ENCODE measurements at places on chromosomes 16 and 17.

DNA sequence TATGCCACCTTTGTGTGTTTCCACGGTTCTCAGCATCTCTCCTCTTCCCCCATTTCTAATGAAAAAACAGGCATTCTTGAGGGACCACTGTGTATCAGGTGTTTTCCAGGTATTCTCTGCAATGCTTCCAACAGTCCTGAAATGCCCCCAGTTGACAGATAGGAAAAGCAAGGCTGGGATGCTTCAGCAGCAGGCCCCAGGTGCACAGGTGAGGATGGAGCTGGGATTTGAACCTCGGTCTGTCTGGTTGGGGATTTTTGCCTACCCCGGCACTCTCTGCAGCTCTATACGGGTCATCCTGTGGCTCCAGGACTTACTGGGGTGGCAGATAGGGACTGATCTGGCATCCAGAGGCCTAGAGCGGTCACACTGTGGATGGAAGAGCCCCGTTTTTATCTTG, 180.5 kb upstream of the GSE1 start:
- no peak for DNase-seq

- no peak for DNase-seq
Observed at GRCh38 chr16:21598701-21599121, 666 bp upstream of the METTL9 start.

- no peak for DNase-seq
Observed at GRCh38 chr17:37527249-37527851, 37.7 kb downstream of the DUSP14 start.

DNA sequence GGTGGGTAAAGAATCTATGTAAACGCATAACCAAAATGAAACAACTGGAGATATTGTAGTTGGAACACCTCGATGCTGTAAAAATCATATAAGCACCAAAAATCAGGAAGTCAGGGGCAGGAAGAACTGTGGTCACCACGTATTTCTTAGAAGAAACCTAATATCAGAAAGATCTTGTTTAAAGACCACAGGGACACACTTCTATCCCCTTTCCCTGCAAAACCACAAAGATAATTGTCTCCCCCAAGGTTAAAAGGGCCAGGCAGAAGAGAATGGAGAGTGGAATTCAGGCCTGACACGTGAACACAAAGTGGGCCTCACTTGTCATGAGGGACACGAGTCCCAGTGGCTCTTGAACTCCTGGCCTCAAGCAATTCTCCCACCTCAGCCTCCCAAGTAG, 68.1 kb downstream of the GSG1L start:
- no peak for DNase-seq

DNA sequence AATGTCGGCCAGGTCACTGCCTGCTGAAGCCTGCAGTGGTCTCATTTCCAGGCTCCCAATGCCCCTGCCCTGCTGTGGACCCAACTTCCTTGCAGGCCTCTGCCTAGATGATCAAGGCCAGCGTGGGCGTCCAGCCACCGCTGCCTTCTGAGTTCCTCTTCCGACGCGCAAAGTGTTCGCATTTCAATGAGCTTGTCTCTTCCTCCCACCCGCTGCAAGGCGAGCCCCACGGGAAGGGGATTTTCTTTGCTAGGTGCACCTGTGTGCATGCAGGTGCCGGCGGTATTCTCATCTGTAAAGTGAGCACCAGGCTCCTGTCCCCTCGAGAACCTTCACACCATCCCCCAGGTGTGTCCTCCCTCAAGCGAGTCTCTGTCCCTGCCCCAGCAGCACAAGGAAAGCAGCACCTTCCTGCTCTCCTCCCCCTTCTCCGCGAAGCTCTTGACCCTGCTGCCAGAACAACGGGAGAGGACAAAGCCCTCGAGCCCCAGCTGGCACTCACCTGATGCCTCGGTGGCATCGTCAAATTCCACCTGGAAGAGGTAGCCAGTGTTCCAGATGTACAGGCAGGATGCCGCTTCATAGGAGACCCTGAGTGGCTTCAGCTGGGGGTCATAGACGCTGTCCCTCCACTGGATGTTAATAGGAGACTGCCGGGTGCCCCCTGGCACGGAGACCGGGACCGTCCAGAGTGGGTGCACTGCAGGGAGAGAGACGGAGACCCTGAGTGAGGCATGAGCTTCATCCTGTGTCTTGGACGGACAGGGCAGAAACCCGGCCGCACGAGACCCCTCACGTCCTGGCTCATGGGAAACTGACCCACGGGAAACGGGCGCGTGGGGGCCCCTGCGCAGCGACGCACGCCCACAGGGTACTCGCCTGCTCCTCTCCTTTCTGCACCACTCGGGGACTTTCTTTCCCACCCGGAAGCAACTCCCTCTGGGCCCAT, 9.8 kb downstream of the CA5A start:
- no peak for DNase-seq

GRCh38 chr16:90016339-90016950, 2.8 kb downstream of the DBNDD1 start:
- no peak for DNase-seq

- no peak for DNase-seq
Observed at GRCh38 chr17:47884905-47885730, 10.9 kb upstream of the SP2 start.

- no peak for DNase-seq
Observed at GRCh38 chr16:85333337-85333736, 221.1 kb upstream of the CIBAR2 start.

- no peak for DNase-seq
Observed at GRCh38 chr17:32461498-32461852, 17.2 kb downstream of the PSMD11 start.

GRCh38 chr17:76078860-76079534, at the start of gene ZACN:
ZACN (plus strand) TSS chr17:76079182; CDS start chr17:76079265, 83 bp downstream.
- DNase-seq = no peak

- DNase-seq = no peak
Observed at GRCh38 chr16:75402159-75402820, 31.0 kb downstream of the CFDP1 start.

- no peak for DNase-seq
Observed at GRCh38 chr17:44024853-44025252, 10.1 kb upstream of the TMEM101 start.

DNA sequence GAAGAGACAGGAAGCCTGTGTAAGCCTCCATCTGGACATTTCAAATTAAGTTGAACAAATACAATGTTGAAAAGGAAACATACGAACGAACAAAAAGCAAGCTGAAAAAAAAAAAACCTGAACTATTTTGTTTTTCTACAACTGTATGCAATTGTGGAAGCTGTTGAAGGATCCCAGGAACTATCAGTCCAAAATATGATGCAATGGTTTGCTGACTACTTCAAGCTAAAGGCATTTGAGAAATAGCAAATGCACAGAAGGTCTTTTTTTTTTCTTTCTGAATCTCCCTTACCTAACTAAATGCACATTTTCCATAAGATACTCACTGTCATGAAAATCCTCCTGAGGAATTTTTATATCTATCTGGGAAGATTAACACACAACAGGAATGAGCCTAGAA, 40.2 kb downstream of the MAF start:
- DNase-seq = no peak

- no peak for DNase-seq
Observed at GRCh38 chr17:40034426-40035161, 19.4 kb downstream of the CSF3 start.

DNA sequence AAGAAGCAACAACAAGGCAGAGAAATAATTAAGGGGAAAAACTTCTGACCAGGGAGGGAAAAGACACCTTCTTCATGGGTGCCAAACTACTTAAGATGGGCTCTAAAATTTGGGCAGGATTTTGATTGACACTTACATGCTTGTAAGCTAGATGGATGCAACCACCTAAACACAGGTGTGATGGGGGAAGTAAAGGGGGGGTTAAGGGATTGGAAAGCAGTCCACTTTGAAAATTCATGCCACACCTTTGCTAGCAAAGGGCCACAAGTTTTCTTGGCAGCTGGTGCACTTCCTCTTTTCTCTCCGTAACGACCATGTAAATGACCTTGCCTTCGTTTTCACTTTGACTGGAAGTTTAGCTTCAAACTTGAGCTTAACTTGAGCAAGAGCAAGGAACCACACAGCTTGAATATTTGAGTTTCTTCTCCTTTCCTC, 14.3 kb upstream of the PRKAR1A start:
- peak; percentile 53 for DNase-seq

DNA sequence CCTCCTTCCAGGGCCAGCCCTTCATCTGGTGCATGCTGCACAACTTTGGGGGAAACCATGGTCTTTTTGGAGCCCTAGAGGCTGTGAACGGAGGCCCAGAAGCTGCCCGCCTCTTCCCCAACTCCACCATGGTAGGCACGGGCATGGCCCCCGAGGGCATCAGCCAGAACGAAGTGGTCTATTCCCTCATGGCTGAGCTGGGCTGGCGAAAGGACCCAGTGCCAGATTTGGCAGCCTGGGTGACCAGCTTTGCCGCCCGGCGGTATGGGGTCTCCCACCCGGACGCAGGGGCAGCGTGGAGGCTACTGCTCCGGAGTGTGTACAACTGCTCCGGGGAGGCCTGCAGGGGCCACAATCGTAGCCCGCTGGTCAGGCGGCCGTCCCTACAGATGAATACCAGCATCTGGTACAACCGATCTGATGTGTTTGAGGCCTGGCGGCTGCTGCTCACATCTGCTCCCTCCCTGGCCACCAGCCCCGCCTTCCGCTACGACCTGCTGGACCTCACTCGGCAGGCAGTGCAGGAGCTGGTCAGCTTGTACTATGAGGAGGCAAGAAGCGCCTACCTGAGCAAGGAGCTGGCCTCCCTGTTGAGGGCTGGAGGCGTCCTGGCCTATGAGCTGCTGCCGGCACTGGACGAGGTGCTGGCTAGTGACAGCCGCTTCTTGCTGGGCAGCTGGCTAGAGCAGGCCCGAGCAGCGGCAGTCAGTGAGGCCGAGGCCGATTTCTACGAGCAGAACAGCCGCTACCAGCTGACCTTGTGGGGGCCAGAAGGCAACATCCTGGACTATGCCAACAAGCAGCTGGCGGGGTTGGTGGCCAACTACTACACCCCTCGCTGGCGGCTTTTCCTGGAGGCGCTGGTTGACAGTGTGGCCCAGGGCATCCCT, 7.4 kb downstream of the NAGLU start:
- no peak for DNase-seq

GRCh38 chr17:48429638-48430586, at the start of gene SKAP1:
SKAP1 (minus strand) TSS chr17:48430214.
- peak; percentile 47 for DNase-seq

DNA sequence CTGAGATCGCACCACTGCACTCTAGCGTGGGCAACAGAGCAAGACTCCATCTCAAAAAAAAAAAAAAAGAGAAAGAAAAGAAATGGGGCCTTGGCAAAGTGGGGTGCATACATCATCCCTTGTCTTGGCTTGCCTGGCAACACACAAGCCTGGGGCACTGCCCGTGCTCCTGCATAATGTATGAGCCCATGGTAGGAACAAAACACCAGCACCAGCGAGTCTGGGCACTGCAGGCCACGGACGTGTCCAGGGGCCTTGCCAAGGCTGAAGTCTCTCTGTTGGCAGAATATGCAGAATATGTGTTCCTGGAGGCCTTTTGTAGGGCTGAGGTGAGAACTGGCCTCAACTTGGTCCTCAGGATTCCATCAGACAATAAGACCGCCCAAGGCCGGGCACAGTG, 15.7 kb upstream of the ALDOA start:
- DNase-seq = no peak

- no peak for DNase-seq
Observed at GRCh38 chr16:47815655-47816054, 340.1 kb downstream of the ABCC12 start.

DNA sequence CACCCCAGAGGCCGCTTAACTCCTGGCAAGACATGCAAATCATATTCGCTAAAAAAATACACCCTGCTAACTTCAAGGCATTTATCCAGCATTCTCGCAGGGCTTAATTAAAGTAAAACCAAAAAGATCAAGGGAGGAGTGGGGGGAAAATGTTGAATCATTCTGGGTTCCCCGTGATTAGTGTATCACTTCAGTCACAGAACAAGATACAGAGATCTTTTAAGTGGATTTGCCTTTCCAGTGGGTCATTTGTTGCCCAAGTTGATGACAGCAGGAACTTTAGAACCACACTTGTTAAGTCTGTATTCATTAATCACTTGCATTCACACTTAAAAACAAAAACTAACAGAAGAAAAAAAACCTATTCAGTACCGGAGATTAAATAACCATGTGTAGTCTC, 17.3 kb downstream of the CRYBA1 start:
- no peak for DNase-seq

DNA sequence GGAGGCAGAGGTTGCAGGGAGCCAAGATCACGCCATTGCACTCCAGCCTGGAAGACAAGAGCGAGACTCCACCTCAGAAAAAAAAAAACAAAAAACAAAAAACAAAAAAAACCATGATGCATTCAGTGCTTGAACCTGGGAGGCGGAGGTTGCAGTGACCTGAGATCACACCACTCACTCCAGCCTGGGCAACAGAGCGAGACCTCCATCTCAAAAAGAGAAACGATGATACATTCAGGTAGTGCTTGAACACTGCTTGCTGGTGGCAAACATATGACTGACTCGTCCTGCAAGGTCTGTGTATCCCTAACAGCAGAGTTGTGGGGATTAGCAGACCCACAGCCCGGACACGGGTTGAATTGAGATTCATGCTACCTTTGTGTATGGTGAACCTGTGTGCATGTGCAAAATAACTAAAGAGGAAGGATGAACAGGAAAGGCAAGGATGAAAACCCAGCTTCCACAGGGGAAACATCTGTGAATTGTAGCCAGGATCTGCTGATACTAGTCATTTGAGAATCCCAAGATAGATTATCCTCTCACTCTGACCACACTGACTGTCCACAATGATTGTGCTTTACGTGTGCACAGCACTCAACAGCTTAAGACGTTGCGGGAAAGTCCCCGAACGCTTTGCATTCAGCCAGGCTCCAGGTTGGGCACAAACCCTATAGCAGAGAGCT, 52.4 kb upstream of the MRPS23 start:
- no peak for DNase-seq

DNA sequence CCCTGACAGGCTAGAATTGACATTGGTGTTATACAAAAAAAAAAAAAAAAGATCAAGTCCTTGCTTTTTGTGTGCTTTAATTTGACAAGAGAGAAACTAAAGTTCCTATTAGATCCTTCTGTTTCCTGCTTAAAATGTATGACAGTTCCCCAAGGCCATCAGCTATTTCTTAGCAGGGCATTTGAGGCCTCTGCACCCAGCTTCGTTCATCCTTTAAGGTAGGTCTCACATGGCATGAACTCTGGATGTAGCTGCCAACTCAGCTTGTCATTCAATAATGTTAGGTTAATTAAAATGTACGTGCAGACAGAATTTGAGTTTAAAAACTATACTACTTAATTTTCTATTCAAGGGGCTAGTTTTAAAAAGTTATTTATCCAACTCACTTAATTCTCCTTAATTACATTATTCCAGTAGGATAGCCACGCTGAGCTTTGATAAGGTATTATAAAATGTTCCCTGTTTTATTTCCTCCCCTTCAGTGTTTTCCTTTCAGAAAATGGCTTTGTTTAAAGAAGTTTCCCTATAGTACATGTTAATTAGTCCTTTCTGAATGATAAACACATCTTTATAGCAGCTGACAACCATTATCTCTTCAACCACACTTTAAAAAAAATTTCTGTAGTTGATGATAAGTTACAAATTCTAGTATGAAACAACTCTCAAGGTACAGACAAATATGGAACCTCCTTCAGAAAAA, 1.2 kb upstream of the RFFL start:
- no peak for DNase-seq

All from GM18507 (cell line).